ENCODE measurements at places on chromosomes 2 and 18. TPM values are rescaled to one million over a fixed set of nuclear protein-coding genes. Genes with fewer than 3 reads are reported as not detected.

DNA sequence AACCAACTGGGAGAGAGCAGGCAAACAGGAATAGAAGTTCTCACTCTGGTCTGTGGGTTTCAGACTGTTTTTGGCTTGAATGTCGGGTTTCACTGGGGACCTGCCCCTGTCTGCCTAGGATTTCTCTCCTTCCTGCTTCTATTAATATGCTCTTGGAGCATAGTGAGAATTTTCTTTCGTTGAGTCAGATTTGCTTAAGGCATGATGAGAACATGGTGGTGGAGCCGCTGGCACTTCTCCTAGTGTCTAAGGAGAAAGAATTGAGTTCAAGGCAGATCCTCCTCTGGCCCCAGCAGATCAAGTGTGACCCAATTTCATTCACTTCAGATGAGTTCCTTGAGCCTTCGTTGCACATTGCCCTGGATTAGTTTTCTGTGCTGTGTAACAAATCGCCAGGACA lies 103.9 kb upstream of the HS6ST1 start:
- peak; percentile 8 for DNase-seq

DNA sequence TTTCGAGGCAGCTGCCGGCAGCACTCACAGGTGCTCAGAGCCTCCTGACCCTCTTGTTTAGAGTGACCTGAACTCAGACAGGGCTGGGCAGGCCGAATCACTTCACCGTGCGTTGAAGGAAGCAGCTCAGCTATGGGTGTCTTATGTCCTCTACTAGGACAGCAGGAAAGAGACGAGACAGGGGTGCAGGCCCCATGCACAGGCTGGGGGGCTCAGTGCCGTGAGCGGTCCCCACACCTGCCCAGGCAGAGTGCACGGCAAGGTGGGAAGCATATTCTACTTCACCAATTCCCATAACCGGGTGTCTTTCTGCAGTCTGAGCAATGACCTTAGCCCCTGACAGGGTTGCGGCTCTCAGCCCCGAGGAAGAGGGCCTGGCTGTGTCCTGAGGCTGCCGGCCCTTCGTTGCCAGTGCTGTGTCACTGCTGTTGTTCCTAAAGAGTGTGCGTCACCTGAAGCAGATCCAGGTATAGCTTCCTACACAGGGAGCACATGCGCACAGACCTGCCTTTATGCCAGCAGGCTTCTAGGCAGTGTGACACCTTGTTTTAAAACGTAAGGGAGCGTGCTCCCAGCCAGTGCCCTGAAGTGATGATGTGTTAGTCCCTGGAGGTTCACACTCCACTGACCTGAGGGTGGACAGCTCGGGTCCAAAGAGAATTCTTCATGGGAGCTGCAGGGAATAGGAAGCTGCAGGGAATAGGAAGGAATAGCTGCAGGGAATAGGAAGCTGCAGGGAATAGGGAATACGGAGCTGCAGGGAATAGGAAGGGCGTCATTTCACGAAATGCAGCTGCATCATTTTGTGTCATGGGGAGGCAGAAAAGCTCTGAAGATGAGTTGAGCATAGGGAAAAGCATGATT lies 207.9 kb upstream of the SALL3 start:
- no peak for DNase-seq

- DNase-seq = no peak
Measured at GRCh38 chr18:2326999-2327398, 244.3 kb downstream of the METTL4 start.

DNA sequence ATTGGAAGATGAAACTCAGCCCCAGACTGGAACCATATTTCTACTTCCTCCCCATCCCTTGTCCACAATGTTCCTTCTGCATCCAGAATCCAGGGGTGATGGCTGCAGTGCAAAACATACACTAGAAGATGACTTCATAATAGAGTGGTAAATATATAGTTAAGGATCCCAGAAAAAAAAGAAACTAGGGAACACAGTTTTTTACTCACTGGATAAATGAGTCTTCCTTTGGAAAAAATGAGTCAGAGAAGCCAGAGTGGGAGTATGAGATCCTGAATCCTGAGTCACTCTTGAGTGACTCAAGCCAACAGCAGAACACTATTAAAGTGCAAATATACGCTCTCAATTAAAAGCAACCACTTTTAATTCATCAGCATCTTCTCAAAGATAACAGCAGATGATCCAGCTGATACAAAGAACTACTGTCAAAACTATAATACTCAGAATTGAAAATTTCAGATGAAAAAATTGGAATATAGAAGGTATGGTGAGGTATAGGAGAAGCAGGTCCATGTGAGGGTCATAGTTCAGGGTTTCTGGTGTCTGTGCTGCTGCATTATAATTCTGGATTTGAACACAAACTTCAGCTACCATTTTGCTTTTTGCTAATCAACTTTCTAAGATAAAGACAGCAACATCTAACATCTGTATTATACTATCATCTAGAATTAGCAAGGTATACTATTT lies 987.2 kb upstream of the CDH2 start:
- DNase-seq = no peak

- no peak for DNase-seq
Measured at GRCh38 chr18:76827205-76828200, 5.1 kb downstream of the ZNF236 start.

GRCh38 chr2:148902798-148903197 lies 27.8 kb downstream of the KIF5C start:
- no peak for DNase-seq

GRCh38 chr2:219592736-219593135 lies 4.9 kb upstream of the STK11IP start:
- peak; percentile 50 for DNase-seq

- DNase-seq = no peak
Measured at GRCh38 chr18:29104671-29105070, 927.7 kb upstream of the CDH2 start.

DNA sequence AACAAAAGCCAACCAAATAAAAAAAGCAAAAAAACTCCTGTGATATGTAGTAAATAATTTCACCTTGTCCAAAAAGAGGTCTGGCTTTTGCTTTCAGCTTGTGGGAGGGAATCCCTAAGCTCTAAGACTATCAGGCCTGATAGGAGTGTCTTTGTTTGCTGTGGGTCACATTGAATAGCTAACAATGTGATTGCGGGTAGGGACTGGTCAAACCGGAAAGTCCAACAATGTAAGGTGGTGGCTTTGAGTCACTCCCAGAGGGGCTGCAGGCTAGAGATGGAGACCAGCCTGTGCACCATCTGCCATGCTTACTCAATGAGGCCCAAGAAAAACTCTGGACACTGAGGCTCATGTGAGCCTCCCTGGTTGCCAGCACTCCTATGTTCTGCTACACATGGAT lies 192.9 kb downstream of the TFCP2L1 start:
- DNase-seq = no peak

- no peak for DNase-seq
Measured at GRCh38 chr18:75785206-75785605, 357.7 kb upstream of the SMIM21 start.

GRCh38 chr18:36628435-36629137 lies 200.2 kb downstream of the TPGS2 start:
- no peak for DNase-seq

DNA sequence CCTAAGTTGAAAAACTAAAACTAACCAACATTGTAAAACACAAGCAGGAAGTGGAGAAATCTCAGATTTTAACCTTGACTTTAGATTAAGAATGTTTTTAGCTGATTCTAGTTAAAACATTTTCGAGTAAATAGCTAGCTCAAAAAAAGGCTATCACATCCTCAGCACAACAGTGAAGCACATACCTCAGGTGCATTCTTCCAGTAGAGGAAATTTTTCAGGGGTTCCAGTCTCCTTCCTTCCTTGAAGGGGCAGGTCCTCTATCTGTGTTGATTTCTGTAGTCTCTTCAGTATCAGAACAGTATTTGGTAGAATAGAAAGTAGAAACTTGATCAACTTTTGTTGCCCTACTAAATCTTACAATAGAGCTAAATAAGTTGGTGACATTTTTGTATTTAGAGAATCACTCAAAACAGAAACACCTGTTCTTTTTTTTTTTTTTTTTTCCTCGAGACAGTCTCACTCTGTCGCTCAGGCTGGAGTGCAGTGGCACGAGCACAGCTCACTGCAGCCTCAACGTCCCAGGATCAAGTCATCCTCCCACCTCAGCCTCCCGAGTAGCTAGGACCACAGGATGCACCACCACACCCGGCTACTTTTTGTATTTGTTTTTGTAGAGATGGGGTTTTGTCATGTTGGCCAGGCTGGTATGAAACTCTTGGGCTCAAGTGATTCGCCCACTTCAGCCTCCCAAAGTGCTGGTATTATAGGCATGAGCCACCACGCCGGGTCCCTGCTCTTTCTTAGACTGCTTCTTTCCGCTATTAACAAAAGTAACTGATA lies 6.9 kb upstream of the GPR155 start:
- no peak for DNase-seq

GRCh38 chr2:233185330-233185729 lies 66.1 kb upstream of the ATG16L1 start:
- no peak for DNase-seq

Gene CREB1
- 96.5 TPM for total RNA-seq

Gene C2orf76
- 12.8 TPM for total RNA-seq

Gene SP9
- 0.74 TPM for total RNA-seq

Gene FBXO15
- 39.1 TPM for total RNA-seq

Gene RNMT
- 31.3 TPM for total RNA-seq

Measured in testis (tissue), 5 donors.